ENCODE measurements at places on chromosomes 7 and 10. TPM values are rescaled to one million over a fixed set of nuclear protein-coding genes. Genes with fewer than 3 reads are reported as not detected.
A peak's percentile ranks its signal among the peaks of the same experiment; 100 is the strongest.

- no peak for DNase-seq
Measured at GRCh38 chr7:23385140-23385539, 85.2 kb downstream of the IGF2BP3 start.

VSTM2A gene
- total RNA-seq: not detected

GRCh38 chr10:98270786-98271185 lies 2.8 kb upstream of the LOXL4 start:
- no peak for DNase-seq

PALD1 gene
- total RNA-seq: 0.10 TPM

GRCh38 chr7:128783143-128783861 lies 7.7 kb upstream of the OPN1SW start:
- DNase-seq: peak; percentile 77

Data from RPMI7951 (cell line).